BJ (cell line): ENCODE measurements at places on chromosomes 7 and 10. TPM values are rescaled to one million over a fixed set of nuclear protein-coding genes. Genes with fewer than 3 reads are reported as not detected.

- no peak for DNase-seq
Measured at GRCh38 chr7:71637578-71637977, 505.6 kb downstream of the GALNT17 start.

DNA sequence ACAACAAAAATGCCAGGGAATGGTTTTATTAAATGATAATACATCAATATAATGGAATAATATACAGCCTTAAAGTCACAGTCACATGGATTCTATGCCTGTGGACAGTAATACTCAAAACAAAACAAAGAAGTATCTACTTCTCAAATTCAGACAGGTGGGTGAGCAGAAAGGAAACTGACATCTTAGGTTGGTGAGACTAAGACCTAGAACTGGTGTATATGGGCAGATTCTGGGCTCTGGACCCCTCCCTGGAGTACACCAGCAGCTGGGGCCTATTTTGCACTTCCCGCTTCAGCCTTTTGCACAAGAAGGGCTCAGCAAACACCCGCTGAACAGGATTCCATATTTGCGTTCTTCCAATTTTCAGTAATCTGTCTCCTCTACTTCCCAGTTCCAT is 5.4 kb upstream of the FIS1 start:
- DNase-seq: no peak

GRCh38 chr10:98134431-98135221 is at the start of gene R3HCC1L:
TSS of gene R3HCC1L (plus strand) at chr10:98134657. CDS start at chr10:98208115, 73,458 bp downstream.
- no peak for DNase-seq

- DNase-seq: peak; percentile 15
Measured at GRCh38 chr7:2037808-2038522, 194.8 kb downstream of the MAD1L1 start.

DNA sequence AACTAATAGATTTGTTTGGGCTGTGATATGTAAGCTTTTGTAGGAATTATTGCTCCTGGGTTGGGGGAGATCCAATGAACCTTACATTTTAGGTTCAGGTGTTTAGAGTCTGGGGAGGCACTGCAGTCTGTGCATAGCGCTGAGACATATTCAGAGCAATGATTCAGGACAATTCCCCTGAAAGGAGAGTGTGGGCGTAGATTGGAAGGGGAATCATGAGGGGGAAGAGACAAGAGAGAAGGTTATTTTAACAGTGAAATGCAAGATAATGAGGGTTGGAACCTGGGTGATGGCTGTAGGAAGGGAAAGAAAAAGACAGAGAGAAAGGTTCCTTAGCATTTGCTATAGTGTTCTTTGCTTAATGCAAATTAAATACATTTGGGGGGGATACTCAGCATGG is 1013.4 kb downstream of the REEP3 start:
- no peak for DNase-seq

GRCh38 chr10:128022261-128023196 is 103.7 kb downstream of the MKI67 start:
- DNase-seq: no peak

GRCh38 chr7:39810710-39811109 is 139.3 kb upstream of the CDK13 start:
- no peak for DNase-seq

- no peak for DNase-seq
Measured at GRCh38 chr10:92695679-92696605, 6.2 kb downstream of the HHEX start.

DNA sequence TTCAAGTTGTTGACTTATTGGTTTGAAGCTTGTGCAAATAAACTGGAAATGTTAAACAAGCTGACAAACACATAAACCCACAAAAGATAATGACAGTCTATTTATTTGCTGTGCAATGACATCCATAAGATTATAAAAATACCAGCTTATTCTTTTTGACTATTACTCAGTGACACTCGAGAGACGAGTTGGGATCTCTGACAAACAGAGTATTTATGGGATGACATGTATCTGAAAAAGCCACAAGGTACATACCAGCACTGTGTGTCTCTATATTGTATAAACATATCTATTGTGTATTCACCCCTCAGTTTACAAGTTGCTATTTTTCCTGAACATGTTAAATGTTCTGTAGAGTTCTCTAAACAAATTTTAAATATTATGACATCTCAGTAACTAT is 88.9 kb downstream of the CHRM2 start:
- DNase-seq: no peak

- peak; percentile 41 for DNase-seq
Measured at GRCh38 chr10:34655286-34656170, 159.6 kb downstream of the PARD3 start.

- no peak for DNase-seq
Measured at GRCh38 chr7:75866114-75866488, 12.7 kb upstream of the RHBDD2 start.

- DNase-seq: no peak
Measured at GRCh38 chr10:127006453-127006852, 101.2 kb downstream of the DOCK1 start.

GRCh38 chr10:104139221-104139620 is 17.2 kb downstream of the SFR1 start:
- DNase-seq: no peak

- no peak for DNase-seq
Measured at GRCh38 chr10:5476918-5477525, 22.3 kb downstream of the CALML5 start.

DNA sequence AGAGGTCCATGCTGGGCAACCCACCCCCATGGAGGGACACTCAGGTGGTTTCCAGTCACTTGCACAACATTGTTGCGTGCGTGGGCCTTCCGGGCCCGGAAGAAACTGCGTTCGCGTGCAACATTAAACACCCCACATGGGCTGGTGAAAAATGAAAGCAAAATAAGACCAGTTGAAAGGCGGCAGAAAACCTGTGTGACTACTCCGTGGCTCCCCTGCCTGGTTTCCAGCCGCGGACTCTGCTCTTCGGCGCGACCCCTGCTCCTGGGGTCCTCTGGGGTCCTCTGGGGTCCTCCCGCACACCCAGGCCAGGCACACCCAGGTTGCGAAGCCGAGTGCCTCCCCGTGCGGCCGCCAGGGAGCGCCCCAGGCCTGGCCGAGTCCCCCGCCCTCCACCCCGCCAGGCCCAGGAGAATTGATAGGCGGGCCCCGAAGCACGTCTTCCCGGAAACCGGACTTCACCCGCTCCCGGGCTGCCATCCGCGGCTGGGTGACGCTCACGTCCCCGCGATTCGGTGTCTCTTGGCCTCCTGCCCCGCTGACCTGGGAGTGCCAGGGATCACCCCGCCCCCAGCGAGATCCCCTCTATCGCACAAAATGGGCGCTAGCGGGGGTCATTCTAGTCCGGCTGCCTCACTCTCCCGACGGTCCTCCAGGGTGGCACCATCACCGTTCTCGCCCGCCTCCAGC is 1.9 kb upstream of the SH2D4B start:
- DNase-seq: no peak

Gene CYP3A4
- not detected in 2 replicates for polyA plus RNA-seq

Gene CTTNBP2
- polyA plus RNA-seq: 0.34 and 0.37 TPM in 2 replicates

Gene FAM180A
- 2.0 and 2.1 TPM in 2 replicates for polyA plus RNA-seq
